ENCODE measurements at places on chromosomes 5 and 9.
A peak's percentile ranks its signal among the peaks of the same experiment; 100 is the strongest.

DNA sequence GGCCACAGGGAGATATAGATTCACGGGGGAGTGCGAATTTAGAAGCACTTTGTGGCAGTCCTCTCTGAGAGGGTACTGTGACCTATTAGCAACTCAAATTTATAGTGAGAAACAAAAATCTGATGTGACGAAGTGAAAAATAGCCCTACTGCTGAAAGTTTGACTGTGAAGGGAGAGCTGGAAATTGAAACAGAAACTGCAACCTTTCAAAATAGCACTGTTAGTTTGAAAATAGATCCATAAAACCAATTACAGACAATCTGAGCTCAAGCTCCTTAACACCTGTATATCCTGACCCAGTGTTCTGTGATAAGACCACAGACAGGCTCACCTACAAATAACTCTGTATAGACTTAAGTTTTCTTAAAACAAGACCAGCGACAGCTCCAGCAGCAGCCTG is 420.1 kb downstream of the IRX1 start:
- DNase-seq: no peak

GRCh38 chr9:113953531-113953930 is 77.4 kb downstream of the ZNF618 start:
- no peak for DNase-seq

DNA sequence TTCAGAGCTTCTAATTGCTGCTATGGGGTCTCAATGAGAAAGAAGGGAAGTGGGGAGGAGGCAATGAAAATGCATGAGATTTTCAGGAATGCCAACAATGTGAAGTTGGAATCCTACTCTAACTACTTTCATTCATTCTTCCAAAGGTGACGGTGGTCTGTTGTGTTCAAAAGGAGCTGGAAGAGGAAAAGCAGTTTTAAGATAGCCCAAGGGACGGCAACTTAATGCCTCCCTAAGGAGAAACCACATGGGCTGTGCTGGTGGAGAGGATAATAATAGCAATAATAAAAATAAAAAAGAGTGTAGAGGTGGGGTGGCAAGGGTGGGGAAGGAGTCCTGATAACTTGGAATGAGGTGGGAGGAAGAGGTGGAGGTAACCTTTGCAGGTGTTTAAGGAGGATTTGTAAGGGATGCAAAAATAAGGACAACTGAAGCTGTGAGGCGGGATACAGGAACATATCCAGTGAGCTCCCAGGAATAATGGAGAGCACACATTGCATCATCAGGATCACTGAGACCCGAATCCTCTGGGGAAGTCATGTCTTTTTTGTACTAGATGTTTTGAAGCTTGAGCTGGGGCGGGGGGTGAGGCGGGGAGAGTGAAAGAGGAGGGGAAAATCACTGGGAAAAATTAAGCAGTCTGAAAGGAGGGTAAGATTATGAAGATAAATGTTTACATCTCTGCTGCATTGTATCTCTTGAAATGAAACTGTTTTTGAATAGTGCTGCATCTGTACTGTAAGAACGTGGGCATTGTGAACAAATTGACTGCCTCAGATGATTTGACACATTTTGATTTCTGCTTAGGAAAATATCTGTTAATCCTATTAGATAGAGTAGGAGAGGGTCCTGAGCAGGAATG is 120.1 kb upstream of the TMEM161B start:
- no peak for DNase-seq

GRCh38 chr9:83456226-83456625 is 82.0 kb downstream of the FRMD3 start:
- no peak for DNase-seq

DNA sequence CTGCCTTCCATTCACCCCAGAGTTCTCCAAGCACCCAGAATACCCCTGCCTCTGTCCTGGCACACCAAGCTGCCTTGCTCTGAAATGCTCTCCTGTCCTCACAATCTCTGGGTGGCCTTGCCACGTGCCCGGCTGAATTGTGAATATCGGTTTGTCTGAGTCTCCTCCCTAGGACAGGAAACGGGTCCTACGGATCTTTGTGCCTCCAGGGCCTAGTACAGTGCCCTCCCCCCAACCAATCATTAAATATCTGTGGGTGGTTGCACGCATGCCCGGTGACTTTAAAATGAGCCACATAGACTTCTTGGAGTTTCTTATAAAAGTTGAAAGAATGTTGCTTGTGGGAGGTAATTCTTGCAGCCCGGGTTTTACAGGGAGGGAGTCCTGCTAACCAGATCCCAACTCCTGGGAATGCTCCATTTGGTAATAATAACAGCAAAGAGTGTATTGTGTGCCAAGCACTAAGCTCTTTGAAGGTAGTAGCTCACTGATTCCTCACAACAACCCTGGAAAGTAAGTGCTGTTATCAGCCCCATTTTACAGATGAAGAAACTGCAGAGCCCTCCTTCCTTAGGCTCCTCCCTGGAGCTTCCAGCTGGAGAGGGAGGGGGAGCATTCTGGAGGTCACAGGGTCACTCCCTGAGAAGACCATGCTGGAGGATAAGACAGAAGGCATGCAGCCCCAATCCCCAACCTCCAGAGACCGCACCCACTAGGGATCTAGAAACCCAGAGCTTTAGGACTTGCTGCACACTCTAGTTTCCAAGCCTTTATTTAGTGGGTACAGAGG is 23.4 kb downstream of the URM1 start:
- DNase-seq: no peak

GRCh38 chr5:157989296-157989695 is 130.4 kb upstream of the CLINT1 start:
- DNase-seq: no peak

DNA sequence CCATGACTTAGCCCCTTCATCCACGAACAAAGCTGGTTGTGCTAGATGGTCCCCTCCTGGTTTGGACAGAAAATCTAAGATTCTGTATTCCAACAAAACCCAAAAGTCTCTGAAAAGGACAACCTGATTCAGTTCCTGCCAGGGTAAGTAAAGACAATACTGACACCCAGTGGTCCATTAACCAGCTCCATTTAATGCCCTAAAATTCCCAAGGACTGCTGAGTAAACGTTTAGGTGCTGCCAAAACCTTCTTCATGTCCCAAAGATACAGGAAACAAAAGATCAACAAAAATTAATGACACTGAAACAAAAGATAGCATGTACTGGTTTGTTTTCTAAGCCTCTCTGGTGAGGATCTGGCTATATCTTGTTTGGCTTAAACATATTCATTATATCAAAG is 25.3 kb upstream of the PPP1R2B start:
- peak; percentile 10 for DNase-seq

GRCh38 chr5:149069711-149070110 is 6.8 kb upstream of the SH3TC2 start:
- DNase-seq: no peak

DNA sequence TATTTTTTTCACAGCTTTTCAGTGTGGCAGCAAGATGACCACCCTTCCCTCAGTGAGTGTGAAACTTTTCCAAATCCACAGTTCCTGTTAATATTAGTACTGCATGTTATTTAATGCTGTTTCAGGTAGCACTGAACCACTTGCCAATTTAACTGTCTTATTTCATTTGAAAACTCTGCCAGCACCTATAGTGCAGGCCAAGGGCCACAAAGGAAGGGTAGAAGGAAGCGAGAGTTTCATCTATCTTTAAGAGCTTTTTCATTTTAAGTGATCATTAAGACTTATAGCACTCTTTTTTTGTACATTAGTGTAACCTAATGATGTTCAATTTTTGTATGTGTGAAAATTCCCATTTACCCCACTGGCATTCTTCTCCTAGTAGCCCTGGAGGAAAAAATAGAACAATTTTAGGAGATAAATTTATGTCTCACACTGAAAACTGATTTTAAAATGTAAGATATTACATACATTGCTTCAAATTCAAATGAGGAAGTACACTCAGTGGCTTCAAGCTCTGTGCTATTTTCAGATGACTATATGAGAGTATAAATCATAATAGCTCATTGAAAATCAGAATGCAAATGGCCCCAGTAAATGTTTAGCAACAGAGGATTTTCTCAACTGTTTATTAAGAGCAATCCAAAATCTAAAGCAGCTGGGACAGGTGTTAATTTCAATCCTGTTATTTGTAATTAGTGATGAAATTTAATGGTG is 820.5 kb downstream of the PTPRD start:
- no peak for DNase-seq

DNA sequence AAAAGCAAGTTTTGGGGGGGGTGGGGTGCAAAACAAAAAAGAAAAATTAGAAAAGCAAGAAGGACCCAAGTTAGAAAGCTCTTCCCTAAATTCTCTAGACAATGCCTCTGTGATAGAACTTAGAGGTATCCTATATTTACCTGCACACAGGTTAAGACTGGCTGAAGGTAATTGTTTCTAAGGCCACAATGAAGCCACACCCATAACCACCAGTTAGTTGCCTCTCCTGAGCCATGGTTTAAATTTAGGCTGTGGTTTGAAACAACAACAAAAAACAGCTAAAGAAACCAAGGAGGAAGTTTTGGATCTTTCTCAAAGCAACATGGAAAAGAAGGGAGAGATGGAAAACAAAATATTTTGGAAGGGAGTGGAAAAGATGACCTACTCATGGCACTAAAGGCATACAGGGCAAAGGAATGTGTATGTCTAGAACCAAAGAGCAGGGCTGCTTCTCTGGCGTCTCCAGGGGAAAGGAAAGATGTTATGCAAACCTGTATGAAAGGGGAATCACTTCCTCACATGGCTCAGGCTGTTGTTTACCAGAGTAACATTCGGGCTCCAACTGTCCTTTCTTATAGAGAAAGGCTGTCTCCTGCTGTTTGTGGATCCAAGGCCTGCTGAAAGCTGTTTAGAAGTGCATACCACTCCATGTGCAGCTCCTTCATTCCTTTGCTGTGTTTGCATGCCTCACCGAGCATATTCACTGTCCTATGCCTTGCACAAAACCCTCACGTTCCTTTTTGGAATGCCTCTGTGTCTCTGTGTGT is 408.9 kb upstream of the MPDZ start:
- DNase-seq: no peak

GRCh38 chr9:96436063-96436455 is 13.9 kb upstream of the HABP4 start:
- no peak for DNase-seq

DNA sequence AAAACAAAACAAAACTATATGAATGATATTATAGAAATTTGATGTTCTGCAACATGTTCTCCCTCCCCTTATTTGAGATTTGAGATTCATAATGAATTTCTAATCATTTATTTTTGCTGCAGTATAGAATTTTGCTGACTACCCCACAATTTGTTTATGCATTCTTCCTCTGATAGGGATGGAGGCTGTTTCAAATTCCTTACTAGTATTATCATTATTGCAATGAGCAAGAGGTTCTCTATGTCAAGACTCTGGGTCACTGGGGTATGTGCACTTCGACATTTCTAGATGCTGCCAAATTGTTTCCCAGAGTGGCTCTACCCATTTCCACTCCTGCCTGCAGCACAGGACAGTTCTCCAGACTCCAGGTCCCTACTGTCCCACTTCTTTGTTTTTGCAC is 54.9 kb upstream of the DAB2IP start:
- no peak for DNase-seq

DNA sequence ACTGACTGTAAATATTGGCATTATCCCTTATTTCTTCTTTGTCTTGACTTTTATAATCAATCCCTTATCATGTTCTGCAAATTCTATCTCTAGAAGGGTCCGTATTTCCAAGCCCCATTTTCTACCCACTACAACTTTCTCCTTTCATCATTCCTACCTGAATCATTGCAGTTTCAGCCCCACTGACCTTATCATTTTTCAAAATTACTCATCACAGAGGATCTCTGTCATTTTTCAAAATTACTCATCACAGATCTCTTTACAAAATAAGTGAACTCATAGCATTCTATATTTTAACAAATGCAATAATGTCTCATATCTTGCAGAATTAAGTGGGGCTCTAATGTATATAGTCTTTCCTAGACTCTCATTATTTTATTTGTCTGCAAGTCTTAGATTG is 256.9 kb upstream of the COX7C start:
- no peak for DNase-seq

- no peak for DNase-seq
Measured at GRCh38 chr5:120452471-120452870, 11.6 kb upstream of the PRR16 start.

GRCh38 chr9:113516840-113517577 is 53.5 kb downstream of the RGS3 start:
- no peak for DNase-seq

DNA sequence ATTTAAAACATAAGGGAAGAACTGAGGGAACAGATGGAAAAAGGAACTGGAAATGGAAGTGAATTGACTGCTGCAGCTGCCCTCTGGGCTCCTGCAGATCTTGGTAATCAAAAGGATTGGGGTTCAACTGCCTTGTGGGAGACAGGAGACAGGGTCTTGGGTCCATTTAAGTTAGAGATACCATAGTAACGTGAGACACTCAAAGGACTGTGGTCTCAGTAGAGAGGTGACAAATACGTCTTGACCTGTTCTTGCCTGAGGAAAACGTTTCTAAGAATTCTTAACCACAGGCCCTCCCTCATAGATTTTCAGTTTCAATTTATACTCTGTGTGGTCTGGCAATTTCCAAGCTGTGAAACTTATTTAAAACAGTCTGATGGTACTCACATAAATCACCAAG is 100.8 kb upstream of the DHFR start:
- no peak for DNase-seq

GRCh38 chr9:126291925-126292324 is 34.7 kb upstream of the MVB12B start:
- DNase-seq: no peak

- DNase-seq: no peak
Measured at GRCh38 chr9:94720846-94721549, 5.5 kb upstream of the AOPEP start.

DNA sequence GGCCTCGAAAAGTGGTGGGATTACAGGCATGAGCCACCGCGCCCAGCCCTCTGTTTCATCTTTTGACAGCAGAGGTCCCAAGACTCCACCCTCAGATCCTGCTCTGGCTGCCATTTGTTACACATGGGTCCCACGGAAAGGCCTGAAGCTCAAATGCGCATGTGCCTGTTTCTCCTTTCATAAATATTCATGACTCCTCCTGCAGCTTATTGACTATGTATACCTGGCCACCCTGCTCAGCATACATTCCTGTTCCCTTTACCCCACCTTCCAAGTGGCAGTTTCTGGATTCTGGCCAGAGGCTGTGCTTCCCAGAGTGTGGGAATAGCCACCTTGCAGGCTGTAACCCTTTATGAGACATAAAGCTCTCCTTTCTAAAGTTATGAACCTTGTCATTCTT is 46.5 kb downstream of the AUH start:
- no peak for DNase-seq

DNA sequence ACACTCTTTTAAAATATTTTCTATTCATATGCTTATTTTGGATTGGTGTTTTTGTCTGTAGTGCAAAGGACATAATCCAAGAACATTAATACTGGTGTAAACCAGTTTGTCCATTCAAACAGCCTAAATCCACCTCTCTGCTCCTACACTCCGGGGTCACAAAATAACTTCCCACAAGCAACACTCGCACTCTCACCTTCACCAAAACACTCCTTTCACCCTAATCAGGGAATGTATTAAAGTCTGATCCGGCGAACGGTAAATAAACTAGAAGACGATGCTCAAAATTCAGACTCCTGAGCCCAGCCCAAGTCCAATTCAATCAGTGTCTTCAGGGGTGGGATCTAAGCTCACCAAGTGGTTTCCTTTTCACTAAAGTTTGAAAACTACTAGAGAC is 649 bp downstream of the AP3B1 start:
- DNase-seq: peak; percentile 13

- DNase-seq: no peak
Measured at GRCh38 chr5:3179220-3179619, 416.4 kb upstream of the IRX1 start.

Data from renal cortex interstitium (tissue), 15 donors.